ENCODE measurements at places on chromosomes 7 and 10.

DNA sequence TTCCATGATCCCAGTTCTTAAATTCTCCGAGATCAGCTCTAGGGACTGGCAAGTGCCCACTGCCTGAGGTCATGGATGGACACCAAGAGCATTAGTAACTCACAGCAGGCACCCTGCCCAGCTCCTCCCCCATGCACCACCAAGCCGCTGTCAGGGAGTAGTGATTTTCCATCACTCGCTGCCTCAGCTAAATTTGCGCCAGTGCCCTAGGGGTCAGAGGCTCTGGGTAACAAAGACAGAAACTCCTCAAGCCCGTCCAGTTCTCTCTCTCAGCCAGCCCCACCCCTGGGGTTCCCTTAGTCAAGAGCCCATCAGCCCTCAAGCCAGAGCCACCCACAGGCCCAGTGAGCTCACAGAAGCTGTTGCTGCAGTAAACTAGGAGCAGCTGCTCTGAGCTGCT, 30.0 kb downstream of the PAX2 start:
- no peak for DNase-seq
- no peak overlapping the region for H3K4me3 ChIP-seq
- no peaks in the 10 kb centered on the region for H3K36me3 ChIP-seq
- H3K4me1 ChIP-seq = no peaks in the 10 kb centered on the region
- no peak overlapping the region for H3K27ac ChIP-seq

- no peak for DNase-seq
- H3K4me1 ChIP-seq = no peaks in the 10 kb centered on the region
- H3K27ac ChIP-seq = peak overlapping the region; percentile 28
Measured at GRCh38 chr10:128048819-128049210, 77.4 kb downstream of the MKI67 start.

GRCh38 chr10:111076191-111076681, 593 bp upstream of the ADRA2A start:
- peaks cover 4% of the 10 kb centered on the region for H3K36me3 ChIP-seq
- H3K27ac ChIP-seq = peak overlapping the region; percentile 45
- H3K4me1 ChIP-seq = peaks cover 8% of the 10 kb centered on the region
- DNase-seq = peak; percentile 77
- no peaks in the 10 kb centered on the region for H3K27me3 ChIP-seq

- no peaks in the 10 kb centered on the region for H3K27me3 ChIP-seq
- no peak for DNase-seq
- no peaks in the 10 kb centered on the region for H3K36me3 ChIP-seq
- no peak overlapping the region for H3K27ac ChIP-seq
Measured at GRCh38 chr10:128859738-128860386, 607.2 kb upstream of the MGMT start.

- no peaks in the 10 kb centered on the region for H3K27me3 ChIP-seq
- no peak overlapping the region for H3K4me3 ChIP-seq
- H3K36me3 ChIP-seq = no peaks in the 10 kb centered on the region
- no peaks in the 10 kb centered on the region for H3K4me1 ChIP-seq
Measured at GRCh38 chr10:47206449-47207280, 93.3 kb upstream of the GDF10 start.

DNA sequence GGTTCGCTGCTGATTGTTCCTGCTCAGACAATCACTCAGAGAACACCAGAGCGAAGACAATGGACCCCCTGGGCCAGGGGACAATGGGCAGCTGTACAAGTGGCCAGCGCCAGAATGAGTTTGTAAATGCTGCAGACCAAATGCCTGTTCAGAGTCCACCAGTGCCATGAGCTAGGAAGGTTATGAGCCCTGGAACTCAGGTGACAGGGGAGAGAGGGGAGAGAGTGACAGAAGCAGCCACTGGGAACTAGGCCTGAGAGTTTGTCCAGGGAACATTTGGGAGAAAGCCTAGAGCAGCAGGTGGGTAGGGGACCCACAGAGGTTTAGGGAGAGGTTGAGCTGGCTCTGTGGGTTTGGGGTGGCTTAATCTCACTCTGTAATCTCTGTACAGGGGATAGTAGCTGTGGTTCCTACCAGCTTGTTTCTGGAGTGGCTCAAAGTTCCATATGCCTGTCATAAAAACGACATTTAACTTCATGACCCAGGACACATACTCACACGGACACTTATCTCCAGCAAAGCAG, 60.4 kb downstream of the C10orf105 start:
- no peaks in the 10 kb centered on the region for H3K36me3 ChIP-seq
- no peak overlapping the region for H3K4me3 ChIP-seq
- no peak for DNase-seq

DNA sequence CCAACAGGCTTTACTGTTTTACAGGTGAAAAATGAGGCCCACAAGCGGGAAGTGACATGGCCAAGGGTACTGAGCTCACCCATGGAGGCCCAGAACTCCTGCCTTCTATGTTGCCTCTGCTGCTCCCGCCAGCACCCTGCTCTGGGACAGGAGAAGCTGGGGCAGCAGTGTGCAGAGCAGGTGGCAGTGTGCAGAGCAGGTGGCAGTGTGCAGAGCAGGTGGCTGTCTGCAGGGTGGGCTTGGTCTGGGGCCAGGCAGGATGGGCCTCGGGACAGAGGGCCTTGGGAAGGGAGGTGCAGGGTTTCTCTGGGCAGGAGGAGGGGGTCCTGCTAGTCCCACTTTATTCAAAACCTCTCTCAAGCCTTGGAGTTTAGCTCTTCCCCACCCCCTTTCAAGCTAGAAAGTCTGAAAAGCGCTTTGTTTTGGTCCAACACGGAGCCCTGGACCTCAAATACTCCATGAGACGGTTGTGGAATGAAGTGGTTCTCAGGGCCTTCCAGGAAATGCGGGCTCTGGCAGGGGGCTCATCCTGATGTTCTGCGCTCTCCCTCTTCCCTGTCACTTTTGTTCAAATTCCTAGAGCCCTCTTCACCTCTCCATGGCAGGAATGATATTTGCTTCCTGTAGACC, 26.8 kb downstream of the TSPAN15 start:
- DNase-seq = no peak
- no peak overlapping the region for H3K27ac ChIP-seq
- H3K4me1 ChIP-seq = no peaks in the 10 kb centered on the region
- no peak overlapping the region for H3K4me3 ChIP-seq

- H3K27me3 ChIP-seq = no peaks in the 10 kb centered on the region
Measured at GRCh38 chr7:104993217-104993862, 20.7 kb upstream of the KMT2E start.

GRCh38 chr10:100744987-100745881, at the start of gene PAX2:
Gene PAX2 (plus strand): TSS chr10:100745582. CDS start chr10:100746261, 679 bp downstream.
- H3K4me3 ChIP-seq = no peak within 1 kb of the TSS
- no peaks in the 10 kb centered on the region for H3K36me3 ChIP-seq
- H3K27me3 ChIP-seq = peaks cover 33% of the 10 kb centered on the region
- H3K27ac ChIP-seq = no peak within 1 kb of the TSS
- H3K4me1 ChIP-seq = no peaks in the 10 kb centered on the region

DNA sequence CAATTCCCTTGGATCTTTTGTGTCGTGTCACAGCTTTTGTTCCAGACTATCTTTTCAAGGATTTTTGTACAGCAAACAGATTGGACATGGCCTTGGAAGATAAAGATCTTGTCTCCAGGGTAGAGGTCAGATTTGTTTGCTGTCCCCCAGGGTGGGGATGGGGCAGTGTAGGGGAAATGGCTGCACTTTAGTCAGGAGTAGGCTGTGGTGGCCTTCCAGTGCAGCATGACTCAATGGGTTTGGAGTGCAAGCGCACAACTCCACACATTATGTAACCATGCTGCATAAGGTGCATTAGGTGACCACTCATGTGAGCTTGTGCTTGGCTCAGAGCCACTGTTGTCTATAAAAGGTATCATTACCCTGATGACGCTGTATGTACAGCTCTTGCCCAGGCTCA, 23.9 kb upstream of the ADAMTS14 start:
- no peak overlapping the region for H3K27ac ChIP-seq
- no peak for DNase-seq
- H3K36me3 ChIP-seq = no peaks in the 10 kb centered on the region
- H3K4me1 ChIP-seq = no peaks in the 10 kb centered on the region
- H3K4me3 ChIP-seq = no peak overlapping the region
- no peaks in the 10 kb centered on the region for H3K27me3 ChIP-seq

- H3K36me3 ChIP-seq = no peaks in the 10 kb centered on the region
- no peak overlapping the region for H3K4me3 ChIP-seq
- H3K27ac ChIP-seq = no peak overlapping the region
- H3K27me3 ChIP-seq = no peaks in the 10 kb centered on the region
- no peaks in the 10 kb centered on the region for H3K4me1 ChIP-seq
Measured at GRCh38 chr10:88194041-88194887, 330.8 kb downstream of the PTEN start.

DNA sequence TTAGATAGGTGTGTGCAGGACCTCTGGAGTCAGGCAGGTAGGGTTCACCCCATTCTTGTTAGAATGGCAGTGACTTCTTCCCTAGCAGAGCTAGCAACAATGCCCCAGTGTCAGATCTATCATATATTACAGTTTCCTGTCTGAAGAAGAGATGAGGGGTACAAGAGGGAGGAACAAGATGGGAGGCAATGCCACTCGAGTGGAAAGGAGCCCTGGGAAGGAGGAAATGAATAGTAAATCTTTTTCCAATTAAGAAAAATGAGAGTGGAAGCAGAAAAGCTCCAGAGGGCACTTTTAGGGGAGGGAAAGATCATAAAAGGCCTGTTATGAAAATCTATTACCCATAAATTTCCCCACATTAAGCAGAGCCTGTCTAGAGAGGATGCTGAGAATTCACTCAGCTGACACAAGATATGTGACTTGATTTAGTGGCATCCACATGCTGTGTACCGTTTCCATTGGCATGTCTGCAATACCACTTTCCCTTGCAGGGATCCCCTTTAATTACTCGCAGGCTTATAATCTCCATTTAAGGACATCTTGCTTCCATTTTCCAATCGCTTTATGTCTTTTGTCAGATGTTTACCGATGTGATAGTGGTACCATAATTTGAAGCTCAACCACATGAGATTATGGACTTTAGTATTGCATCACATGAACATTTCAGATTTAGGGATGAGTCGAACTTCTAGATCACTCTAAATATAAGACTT, 70.0 kb upstream of the AGBL3 start:
- H3K27ac ChIP-seq = no peak overlapping the region
- H3K36me3 ChIP-seq = no peaks in the 10 kb centered on the region
- no peaks in the 10 kb centered on the region for H3K4me1 ChIP-seq
- no peaks in the 10 kb centered on the region for H3K27me3 ChIP-seq
- no peak overlapping the region for H3K4me3 ChIP-seq
- DNase-seq = no peak

DNA sequence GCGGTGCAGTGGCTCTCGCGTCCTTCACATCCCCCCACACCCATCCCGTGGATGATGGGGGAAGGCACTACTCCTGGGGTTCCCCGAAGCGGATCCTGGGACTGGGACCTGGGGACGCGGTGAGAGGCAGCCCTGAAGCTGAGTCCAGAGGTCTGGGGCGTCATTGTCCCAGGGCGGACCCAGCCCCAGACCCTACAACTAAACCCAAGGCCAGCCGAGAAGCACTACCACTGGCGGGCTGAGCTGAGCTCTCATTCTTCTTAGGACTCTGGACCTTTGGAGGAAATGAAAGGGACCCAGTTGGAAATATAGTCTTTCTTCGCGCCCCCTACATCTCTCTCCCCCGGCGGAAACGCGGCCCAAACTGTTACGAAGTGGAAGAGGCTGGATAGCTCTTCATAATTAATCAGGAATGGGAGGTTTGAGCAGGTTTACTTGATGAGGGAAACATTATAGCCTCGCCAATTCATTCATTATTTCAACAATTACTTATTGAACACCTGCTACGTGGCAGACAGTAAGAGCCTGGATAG, 389 bp upstream of the FBXL15 start:
- H3K4me1 ChIP-seq = peaks cover 12% of the 10 kb centered on the region
- peak overlapping the region; percentile 72 for H3K4me3 ChIP-seq
- no peaks in the 10 kb centered on the region for H3K36me3 ChIP-seq

DNA sequence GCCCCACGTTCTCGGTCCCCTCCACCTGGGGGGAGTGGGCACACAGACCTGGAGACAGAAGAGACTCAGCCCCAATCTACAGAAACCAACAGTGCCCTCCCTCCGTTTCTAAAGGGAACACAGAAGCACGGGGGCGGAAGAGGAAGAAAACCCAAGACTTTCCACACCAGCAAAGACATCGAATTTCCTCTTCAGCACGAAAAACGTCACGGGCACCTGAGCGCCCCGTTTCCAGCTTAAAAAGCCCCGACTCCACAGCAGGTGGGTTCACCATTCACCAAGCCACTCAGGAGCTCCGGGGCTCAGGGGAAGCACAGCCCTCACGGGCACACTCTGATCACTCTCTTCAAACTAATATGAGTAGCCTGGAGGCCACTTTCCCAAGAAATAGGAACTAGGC, 19.6 kb downstream of the NUDT1 start:
- H3K27ac ChIP-seq = peak overlapping the region; percentile 19
- H3K36me3 ChIP-seq = no peaks in the 10 kb centered on the region
- H3K4me1 ChIP-seq = no peaks in the 10 kb centered on the region
- DNase-seq = no peak
- H3K27me3 ChIP-seq = no peaks in the 10 kb centered on the region

DNA sequence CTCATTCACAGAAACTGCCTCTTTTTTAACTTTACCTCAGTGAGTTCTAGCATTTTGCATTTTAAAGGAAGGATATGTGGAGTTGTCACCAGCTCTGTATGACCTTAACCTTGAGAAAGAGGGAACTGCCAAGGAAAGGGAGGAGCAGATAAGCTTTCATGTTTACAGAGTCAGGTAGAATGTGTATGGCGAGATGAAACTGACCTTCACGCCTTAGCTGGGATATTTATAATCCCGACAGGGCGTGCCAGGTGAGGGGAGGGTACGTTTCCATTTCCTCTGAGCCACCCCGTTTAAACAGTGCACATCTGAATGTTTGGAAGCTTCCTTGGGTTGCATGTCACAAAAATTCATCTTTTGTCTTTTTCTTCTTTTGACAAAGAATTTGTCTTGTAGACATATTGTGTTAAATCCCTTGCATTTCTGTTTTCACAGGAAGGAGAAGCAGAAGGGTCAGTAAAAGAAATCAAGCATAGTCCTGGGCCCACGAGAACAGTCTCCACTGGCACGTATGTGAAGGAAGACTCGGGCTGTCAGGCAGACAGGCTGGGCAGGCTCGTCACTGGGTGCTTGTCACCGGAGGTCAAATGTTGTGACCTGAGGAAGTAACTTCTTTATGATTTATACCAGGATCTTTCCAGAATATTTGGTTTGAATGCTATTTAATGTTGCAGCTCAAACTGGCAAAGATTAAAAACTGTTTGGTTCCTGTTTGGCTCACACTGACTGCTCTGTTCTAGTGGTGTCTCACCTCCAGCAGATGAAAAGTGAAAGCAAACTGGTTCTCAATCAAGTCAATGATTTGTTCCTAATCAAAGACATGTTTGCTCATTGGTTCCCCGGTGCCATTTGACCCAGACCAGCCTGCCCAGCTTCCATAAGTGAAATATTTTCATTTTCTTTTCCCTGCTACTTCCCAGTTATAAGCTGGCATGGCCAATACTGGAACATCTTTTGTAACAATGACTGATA, 16.2 kb downstream of the OPTN start:
- no peaks in the 10 kb centered on the region for H3K27me3 ChIP-seq
- peaks cover 38% of the 10 kb centered on the region for H3K36me3 ChIP-seq
- peaks cover 11% of the 10 kb centered on the region for H3K4me1 ChIP-seq
- H3K27ac ChIP-seq = peak overlapping the region; percentile 72
- DNase-seq = no peak
- no peak overlapping the region for H3K4me3 ChIP-seq

- H3K4me1 ChIP-seq = no peaks in the 10 kb centered on the region
- no peaks in the 10 kb centered on the region for H3K27me3 ChIP-seq
- no peaks in the 10 kb centered on the region for H3K36me3 ChIP-seq
- no peak overlapping the region for H3K4me3 ChIP-seq
Measured at GRCh38 chr10:100866575-100867098, 46.1 kb upstream of the SLF2 start.

- H3K27me3 ChIP-seq = no peaks in the 10 kb centered on the region
- H3K27ac ChIP-seq = no peak overlapping the region
- peaks cover 40% of the 10 kb centered on the region for H3K4me1 ChIP-seq
Measured at GRCh38 chr10:122311051-122311410, 39.9 kb downstream of the BTBD16 start.

- DNase-seq = no peak
- H3K27me3 ChIP-seq = no peaks in the 10 kb centered on the region
- H3K4me1 ChIP-seq = no peaks in the 10 kb centered on the region
- no peaks in the 10 kb centered on the region for H3K36me3 ChIP-seq
- no peak overlapping the region for H3K27ac ChIP-seq
Measured at GRCh38 chr10:76125900-76126299, 694.5 kb downstream of the LRMDA start.

Measured in pancreas (tissue), 10 donors.